ENCODE measurements at places on chromosomes 4 and X.

GRCh38 chr4:186823989-186824388 lies 100.3 kb upstream of the FAT1 start:
- no peak for DNase-seq

DNA sequence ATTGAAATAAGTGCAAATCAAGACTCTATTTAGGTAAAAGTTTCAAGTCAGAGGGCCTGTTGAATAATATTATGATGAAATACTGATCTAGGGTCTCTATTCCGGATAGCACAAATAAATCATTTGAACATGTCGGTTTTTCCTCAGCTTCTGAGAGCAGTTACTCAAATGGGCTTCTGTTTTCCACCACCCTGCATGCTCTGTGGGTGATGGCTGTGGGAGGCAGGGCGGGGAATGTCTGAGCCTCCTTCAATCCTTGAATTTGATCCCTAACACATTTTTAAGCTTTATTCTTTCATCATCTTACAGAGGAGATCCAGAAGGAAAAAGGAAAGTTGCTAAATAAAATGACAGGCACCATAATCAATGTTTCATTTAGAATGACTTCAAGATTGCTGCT lies 8.5 kb downstream of the UNC5C start:
- no peak for DNase-seq

GRCh38 chrX:120457766-120458180 lies 11.3 kb downstream of the LAMP2 start:
- no peak for DNase-seq

DNA sequence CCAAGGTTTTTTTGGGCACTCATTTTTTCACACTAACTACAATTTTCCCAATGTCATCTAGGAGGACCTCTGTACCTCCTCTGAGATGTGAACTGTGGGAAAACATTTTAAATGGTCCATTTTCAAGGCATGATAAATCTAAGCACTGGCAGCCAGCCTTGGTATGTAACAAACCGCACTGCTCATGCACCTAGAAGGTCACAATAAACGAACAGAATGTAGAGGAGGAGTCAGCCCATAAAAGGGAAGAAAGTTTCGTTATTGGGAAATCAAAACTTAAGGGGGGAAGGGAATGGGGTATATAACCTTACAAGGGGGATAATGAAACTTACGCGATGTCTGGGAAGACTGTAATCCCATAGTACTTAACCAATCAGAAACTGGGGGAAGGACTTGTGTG lies 16.4 kb downstream of the COX18 start:
- no peak for DNase-seq
